ENCODE measurements at places on chromosomes 3 and 15.

DNA sequence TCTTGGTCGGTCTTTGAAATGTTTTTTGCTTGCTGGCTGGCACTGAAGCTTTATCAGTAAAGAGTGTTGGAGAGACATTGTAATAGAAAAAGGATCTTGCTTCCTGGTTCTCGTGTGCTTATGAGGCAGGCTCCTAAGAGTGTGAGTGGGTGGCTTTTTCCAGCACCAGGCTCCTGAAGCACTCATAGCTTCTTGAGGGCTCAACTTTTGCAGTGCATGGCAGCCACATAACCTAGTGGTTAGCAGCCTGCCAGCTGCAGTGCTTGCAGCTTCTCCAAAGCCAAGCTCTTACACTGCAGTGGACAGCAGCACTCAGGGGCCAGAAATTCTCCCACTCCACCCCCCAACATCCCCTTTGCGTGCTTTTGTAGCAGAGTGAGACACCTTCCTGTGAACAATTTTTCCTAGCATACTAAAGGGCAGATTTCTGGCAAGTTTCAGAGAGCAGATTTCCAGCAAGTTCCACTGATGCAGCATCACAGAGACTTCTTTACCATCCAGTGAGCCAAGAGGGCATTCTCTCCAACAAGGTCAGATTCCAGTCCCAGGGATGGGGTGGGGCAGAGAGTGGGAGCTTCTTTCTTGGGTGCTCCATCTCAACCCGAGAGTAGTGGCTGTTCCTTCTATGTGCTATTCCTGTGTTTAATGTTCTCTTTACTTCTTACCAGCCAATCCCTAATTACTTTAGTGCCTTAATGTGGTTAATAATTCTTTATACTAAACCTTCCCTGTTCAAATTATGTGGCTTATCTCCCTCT is 15.8 kb upstream of the ARHGEF26 start:
- DNase-seq: no peak

DNA sequence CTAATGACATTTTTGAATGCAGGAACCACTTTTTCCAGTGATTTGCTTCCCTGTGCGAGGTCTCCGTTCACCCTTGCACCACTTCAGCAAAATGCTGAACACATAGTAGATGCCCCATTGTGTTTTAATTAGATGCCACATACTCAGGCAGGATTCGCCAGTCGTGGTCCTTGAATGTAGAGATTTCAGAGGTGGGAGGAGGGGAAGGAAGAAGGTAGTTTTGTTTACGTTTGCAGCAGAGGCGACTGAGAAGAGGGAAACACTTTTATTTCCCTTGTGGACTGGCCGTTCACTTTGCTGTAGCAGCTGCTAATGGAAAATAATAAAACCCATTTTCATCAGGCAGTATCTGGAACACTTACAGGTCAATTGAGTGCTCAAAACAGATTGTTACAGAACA is 262.8 kb upstream of the TBL1XR1 start:
- DNase-seq: no peak

DNA sequence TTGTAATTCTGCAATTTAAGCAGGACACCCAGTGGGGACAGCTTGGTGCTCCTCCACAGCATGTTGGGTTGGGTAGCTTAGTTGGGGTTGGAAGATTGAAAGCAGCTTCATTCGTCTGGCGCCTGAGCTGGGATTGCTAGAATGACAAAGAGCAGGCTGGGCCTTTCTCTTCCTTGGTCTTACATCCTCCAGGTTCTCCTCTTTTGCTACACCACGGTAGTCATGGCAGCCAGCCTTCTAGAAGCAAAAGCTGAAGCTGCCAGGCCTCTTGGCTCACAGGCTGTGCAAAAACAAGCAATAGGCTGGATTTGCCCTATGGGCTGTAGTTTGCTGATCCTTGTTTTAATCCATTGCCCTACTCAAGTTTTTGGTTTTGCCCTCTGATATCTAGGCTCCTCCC is 3.2 kb upstream of the ANXA2 start:
- peak; percentile 8 for DNase-seq

DNA sequence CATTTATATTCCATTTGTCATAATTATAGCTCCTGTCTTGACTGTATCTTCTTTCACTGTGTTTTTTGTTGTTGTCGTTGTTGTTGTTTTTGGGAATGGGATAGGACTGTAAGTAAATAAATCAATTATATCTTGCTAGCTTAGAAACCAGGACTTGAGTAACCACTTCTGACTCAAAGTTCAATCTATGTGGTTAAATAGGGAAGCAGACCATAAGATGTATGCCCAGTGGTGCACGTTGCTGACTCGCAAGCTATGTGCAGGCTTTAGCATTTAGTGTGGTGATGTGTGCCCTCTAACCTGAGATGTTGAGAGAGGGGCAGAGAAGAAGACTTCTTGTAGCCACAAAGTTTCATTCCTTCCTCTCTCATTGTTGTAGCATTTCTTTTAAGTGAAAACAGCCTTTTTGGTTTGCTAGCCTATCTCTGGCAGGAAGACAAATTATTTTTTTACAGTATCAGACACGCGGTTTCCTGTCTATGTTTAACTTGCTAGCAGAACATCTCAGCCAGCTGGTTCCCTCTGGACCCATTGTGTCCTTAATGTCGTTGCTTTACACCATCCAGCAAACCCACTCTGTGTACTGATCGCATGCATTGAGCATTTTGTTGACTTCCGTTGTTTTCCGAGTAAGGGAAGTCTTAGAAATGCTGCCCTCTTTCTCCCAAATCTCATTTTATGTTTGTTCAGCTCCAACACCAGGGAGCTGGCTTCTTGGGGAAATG is 52.1 kb downstream of the TGFBR2 start:
- peak; percentile 78 for DNase-seq

DNA sequence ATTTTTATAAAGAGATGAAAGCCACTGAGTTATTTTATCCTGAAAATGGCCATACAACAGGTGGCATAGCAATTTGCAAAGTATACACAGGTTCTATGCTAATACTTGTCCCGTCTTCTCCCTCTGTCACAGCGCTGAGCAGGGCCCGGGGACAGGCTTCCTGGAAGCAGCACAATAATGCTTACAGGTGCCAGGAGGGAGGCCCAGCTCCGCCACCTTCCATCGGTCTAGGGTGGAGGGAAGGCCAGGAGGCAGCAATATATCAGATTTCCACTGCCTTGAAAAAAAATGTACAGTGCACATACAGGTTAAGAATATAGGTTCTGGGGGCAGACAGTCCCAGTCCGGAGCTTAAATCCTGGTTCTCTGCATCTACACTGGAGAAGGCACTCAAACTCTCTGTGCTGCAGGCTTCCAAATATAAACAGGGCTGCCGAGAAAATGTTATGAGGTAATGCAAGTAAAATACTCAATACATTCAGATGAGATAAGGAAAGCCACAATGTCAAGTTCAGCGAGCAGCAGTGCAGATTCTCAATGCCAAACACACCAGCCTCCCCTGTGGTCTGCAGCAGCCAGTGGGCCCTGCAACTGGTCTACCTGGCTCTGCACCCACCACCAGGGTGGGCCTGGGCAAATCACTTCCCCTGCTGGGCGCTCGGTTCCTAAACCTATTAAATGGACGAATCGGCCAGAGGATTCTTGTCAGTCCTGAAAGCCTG is 189.6 kb downstream of the XXYLT1 start:
- no peak for DNase-seq

DNA sequence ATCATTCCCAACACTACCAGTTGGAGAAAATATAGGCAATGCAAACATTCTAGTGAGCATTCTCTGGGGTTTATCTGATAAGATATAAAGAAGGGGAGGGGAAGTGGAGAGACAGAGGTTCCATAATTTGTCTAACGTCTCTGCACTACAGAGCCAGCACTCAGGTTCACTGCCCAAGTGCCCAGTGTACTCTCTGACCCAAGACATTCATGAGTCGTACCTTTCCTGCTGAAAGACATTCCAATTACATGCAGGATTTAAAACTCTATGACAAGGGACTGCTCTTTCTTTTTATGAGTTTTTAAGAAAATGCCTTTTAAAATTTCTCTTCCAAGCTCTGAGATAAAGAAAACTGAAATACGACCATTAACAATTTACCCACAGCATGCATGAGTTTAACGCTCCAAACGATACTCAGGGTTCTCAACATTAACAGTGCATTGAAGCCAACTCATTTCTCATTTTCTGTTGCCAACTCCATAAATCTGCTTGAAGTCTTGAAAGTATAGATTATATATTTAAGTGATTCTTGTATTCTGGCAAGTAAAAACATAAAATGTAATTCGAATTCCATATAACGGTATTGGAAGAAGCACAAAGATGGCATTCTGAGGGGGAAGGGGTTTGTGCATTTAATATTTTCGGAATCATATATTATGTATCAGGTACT is 193.4 kb downstream of the SUCLG2 start:
- DNase-seq: peak; percentile 43

GRCh38 chr15:43974852-43975251 is 148.1 kb downstream of the WDR76 start:
- DNase-seq: no peak

GRCh38 chr15:27123808-27124207 is 152.8 kb downstream of the GABRG3 start:
- no peak for DNase-seq

DNA sequence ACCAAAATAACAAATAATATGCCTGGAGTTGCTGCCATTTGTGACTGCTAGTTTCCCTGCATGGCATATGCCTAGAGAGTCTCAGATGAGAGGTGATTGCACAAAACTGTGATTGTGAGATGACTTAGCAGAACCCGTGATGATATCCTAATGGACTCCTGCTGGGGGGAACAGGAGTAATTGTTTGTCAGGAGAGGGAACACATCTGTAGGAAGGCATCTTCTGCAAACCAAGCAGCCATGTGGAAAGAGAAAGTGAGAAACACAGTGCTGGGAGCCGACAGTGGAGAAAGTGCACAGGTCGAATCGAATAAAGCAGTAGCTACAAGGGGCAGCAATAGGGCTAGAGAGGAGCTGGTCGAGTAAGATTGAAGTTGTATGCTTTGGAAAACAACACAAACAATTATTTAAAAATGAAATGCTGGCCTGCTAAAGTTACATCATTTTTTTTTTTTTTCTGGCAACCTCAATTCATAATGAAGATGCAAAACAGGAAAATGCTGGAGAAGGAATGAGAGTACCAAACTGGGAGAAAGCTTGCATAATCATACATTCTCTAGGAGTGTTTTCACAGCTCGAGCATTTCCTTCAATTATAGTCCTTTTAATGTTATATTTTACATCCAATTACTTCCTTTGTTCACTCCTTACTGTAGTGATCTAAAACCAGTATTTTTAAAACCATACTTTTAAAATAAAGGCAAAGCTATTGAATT is 494.2 kb upstream of the AGTR1 start:
- no peak for DNase-seq

DNA sequence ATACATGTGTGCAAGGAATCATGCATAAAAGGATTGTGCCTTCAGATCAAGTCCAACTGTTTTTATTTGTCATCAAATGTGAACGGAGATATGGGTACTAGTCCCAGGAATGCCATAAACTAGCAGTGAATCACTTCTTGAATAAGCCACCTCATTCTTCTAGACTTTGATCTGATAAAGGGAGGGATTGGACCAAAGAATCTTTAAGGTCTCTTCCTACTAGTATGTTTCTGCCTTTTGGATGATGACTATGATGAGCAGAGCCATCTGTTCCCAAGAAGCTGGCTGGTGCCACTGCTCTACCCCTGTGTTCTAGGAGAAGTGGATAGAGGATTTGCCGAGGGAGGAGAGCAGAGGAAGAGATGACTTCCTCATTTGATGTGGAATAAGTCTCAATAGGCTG is 28.8 kb upstream of the UACA start:
- DNase-seq: peak; percentile 93

DNA sequence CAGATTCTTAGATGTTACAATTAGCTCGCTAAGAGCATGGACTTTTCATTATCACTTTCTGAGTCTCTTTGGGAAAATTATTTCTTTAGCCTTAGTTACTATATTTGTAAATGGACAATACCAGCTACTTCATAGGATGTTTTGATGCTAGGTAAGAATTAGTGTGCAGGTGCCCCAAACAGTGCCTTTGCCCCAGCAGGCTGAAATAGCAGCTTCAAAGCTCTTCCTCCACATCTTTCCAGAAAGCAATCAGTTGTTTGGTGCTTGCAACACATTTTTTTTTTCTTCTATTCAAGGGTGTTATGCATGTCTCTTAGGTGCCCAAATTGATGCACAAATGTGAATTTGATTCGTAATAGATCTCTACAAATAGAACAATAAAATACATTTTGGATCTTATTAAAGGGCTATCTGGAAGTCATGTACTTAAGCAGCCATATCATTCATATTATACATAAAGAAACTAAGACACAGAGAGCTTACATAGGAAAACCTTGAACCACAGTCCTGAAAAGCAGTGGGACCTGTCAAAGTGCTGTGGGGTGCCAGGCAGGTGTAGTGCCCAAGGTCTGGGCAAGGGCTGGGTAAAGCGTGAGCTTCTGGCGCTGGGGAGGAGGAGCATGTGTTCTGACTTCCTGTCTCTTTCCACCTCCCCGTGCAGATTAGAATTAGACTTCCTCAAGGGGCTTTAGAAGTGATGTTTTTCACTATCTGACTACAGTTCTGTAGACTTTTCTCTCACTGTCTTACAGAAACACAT is 62.9 kb downstream of the FNDC3B start:
- no peak for DNase-seq

DNA sequence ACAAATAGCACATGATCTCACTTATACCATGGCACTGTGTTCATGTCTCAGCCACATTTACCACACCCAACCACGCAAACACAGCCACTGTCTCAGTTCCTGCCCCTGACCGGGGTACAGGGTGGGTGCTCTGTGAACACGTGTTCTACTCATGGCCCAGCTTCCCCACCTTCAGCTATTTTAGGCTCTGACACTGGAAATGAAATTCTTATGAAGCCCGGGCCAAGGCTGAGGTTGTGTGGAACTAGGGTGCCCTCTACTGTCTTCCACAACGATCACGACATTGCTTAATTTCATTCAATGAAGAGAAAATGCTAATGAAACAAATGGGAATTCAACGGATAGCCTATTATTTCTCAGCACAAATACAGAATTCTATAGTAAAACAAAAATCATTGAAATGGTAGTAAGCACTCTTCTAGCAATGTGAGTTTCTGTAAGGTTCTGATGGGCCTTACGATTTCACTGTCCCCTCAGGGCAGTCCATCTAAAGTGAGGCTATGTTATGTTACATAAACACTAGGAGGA is 2.1 kb upstream of the GABRA5 start:
- DNase-seq: peak; percentile 1

Measured in EL (cell line).